COR-L47 (cell line): ENCODE measurements at places on chromosomes 2 and 18.

GRCh38 chr18:12092398-12093229 is 1.0 kb upstream of the ANKRD62 start:
- DNase-seq: peak; percentile 44

GRCh38 chr2:241445426-241445825 is 63.0 kb downstream of the STK25 start:
- DNase-seq: no peak

GRCh38 chr2:37653805-37654378 is 17.6 kb downstream of the CDC42EP3 start:
- DNase-seq: no peak

DNA sequence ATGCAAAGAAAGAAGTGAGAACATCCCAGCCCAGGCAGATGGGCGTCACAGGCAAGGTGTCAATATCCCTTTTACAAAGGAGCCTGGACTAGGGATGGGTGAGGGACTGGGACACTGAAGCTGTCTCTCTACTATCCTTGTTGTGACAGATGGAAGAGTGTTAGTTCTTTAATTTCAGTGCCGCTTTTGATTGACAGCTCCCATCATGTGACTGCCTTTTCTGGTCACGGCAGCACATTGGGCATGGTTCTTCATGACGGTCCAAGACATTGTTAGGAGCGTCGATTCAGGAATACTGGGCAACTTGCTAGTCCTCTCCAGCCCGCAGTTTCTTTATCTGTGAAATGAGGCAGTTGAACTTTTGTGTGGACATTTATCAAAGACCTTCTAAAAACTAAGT is 42.4 kb upstream of the KIF5C start:
- DNase-seq: no peak

DNA sequence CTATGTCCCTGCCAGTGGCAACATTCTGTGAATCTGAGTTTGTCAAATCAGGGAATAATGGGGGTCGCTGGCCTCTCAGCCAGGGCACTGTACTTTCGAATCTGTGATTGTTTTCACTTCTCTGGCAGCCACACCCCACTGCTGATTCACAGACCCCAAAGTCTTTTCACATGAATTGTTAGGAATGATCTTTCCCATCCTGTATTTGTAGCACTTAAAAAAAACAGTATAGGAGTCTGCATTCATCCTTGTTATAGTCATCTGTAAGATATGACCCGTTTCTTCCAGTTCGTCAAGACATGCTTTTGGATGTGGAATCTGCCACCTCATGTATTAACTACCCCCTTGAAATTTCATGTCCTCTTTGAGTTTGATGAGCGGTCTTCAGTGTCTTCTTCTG is 928 bp downstream of the NAGK start:
- DNase-seq: no peak

GRCh38 chr2:13917958-13918357 is 714.6 kb upstream of the LRATD1 start:
- DNase-seq: no peak

- DNase-seq: no peak
Observed at GRCh38 chr2:128315829-128316776, 2.6 kb downstream of the HS6ST1 start.
